ENCODE measurements at places on chromosomes 11 and 22.

GRCh38 chr11:863023-863909 is 20.6 kb downstream of the TSPAN4 start:
- no peak for DNase-seq

DNA sequence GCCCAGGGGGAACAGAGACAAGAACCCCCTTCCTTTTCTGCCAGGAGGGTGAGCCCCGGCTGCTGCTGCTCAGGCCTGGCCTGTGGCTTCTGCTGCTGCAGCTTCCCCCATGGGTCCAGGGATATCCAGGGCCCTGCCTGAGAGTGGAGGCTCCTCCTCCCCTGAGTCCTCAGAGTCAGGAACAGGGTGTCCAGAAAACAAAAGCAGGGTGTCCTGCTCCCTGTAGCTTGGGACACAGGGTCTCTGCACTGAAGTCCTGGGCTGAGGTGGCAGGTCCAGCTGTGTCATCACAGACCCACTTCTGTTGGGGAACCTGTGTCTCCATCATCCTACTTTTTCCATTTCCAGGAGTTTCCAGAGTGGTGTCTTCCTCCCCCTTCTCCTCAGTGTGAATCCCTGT is 76.1 kb downstream of the ZNF280B start:
- no peak for DNase-seq

GRCh38 chr11:132788816-132789325 is 743.4 kb downstream of the OPCML start:
- no peak for DNase-seq

DNA sequence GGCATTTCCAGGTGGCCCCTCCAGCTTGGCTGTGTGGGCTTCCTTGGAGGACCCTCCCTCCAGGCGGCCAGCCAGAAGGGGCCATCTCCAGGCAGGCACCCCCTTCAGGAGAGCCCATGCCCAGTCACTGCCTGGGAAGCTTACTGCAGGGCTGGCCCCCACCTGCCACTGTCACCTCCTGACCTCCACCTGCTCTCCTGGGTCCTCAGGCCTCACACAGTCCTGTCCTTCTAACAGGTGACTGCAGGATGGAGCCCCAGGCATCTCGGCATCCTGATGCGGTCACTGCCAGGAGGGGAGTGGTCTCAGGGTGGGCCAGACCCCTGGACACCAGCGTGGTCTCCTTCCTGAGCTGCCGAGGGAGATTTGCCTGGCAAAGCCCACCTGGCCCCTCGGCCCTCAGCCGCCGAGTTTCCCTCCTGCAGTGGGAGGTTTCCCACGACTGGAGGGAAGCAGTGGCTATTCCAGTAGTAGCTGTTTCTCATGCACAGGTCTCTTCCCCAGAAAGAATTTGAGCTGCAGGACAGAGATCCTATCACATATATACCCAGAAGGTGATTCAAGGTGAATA is 13.0 kb downstream of the TBX1 start:
- no peak for DNase-seq

- no peak for DNase-seq
These were observed at the start of gene TMPRSS13 for GRCh38 chr11:117929142-117929915. TMPRSS13 (minus strand) TSS chr11:117929402; CDS start chr11:117929307, 95 bp downstream.

- DNase-seq = no peak
These were observed 9.7 kb downstream of the DGKZ start for GRCh38 chr11:46356924-46357482.

DNA sequence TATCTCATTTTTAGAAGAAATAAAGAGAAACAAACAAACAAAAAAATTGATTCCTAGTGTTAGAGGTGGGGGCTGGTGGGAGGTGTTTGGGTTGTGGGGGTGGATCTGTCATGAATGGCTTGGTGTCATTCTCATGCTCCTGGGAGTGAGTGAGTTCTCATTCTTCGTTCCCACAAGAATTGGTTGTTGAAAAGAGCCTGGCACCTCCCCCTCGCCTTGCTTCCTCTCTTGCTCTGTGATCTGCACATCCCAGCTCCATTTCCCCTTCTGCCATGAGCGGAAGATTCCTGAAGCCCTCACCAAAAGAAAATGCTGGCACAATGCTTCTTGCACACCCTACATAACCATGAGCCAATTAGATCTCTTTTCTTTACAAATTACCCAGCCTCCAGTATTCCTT is 277.8 kb downstream of the ST3GAL4 start:
- DNase-seq = no peak

- DNase-seq = no peak
These were observed 62.7 kb downstream of the HIRA start for GRCh38 chr22:19368876-19369275.

- no peak for DNase-seq
These were observed 78.6 kb downstream of the MAML2 start for GRCh38 chr11:96264364-96264763.

GRCh38 chr11:87604350-87604749 is 566.6 kb downstream of the TMEM135 start:
- no peak for DNase-seq

DNA sequence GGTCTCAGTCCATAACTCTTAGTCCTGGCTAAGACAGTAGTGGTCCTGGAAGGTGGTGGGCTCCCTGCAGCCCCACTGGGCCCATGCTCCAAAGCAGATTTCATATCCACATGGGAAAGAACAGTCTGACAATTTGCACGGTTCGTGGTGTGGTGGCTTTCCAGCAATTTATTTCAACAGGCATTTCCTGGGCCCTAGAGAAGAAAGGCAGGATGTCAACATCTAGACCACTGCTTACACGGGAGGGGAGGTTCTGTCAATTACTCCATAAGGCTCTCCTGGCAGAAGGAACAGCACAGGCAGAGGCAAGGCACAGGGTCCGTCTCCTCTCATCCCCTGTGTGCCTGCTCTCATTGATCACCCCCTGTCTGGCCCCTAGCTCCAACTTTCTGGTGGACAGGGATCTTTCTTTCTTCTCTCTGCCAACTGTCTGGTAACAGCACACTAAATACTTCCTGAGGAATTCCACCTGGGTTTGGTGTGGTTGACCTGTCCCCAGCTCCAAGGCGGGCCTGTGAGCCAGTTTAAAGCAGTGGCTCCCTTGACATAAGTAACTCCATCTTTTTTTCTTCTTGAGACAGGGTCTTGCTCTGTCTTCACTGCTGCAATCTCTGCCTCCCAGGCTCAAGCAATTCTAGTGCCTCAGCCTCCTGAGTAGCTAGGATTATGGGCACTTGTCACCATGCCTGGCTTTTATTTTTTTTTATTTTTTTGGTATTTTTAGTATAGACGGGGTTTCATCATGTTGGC is 5.1 kb upstream of the A4GALT start:
- no peak for DNase-seq
